ENCODE measurements at places on chromosomes 3 and 15.

DNA sequence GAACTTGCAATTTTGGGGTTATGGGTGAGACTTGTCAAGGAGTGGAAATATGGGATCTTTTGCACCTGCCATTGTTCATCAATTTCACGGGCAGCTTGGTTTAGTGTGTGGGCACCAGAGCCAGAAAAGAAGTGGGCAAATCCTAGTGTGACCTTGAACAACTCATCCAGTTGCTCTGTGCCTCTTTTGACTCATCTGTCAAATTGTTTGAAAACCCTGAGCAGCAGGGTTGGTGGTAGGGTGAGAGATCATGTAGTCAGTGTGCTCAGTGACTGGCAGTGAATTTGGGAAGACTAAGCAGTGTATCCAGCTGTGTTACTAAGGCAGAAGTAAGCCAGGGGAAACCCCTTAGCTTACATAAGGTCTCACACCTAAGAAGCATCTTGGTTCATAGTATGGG lies 293.0 kb upstream of the TRIM42 start:
- DNase-seq: no peak

DNA sequence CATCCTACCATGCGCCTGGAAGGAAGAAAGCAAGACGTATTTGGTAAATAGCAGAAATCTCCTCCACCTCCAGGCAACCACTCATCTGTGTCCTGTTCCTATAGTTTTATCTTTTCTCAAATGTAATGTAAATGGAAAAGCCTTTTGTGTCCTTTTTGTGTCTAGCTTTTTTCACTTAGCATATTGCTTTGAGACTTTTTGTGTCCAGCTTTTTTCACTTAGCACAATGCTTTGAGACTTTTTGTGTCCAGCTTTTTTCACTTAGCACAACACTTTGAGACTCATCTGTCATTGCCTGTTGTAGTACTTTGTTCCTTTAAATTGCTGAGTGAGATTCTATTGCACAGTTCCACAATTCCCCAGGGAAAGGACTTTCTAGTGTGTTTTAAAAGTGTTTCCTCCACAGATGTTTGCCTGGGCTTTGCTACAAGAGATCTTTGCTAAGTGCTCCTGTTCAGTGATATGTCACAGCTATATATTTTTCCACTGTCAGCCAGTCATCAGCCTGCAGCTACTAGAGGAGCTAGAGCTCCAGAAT lies 27.9 kb upstream of the MUC13 start:
- no peak for DNase-seq

DNA sequence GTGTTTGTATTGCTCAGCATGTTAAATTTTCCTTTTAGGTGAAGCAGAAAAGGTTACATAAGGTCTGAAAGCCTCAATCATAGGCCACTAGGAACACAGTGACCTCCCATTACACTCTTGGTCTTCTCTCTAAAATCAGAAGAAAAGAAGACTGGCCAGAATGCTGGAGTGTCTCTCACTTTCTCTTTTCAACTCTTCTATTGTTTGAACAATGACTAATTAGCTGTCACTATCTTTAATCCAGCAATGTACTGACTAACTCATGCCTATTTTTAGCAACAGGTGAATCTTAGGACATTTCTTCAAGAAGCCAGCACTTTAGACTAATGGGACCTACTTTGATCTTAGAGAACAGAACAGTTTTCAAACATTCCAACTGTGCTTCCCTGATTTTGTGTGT lies 142.8 kb downstream of the TGFBR2 start:
- DNase-seq: no peak

DNA sequence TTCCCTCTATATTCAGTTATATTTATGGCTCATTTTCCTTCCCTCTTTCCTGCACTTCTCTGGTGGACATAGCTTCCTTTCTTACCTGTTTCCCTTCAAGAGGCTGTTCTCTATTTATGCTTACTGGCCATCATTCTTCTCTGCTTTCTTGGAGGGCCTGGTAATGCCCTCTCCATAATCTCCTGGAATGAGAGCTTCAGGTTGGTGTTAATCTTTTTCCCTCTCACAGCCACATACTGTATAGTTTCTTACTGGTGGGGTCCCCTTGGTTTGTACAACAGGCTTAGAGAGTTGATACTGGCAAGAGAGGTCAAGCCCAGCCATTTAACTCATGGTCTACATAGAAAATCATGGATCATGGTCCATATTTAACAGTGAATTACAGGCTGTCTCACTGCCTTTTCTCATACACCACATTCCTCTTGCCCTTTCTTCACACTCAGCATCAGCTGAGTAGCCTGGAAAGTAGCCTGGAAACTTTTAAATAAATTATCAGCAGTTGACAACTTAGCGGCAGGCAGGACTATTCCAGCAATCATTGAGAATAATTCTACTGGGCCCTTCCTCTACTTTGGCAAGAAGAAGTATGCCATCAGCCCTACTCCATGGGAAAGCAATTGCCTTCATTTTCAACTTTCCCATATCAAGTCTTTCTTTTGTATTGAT lies 38.0 kb upstream of the DPH6 start:
- no peak for DNase-seq

GRCh38 chr3:61691466-61691865 lies 130.1 kb downstream of the PTPRG start:
- no peak for DNase-seq

DNA sequence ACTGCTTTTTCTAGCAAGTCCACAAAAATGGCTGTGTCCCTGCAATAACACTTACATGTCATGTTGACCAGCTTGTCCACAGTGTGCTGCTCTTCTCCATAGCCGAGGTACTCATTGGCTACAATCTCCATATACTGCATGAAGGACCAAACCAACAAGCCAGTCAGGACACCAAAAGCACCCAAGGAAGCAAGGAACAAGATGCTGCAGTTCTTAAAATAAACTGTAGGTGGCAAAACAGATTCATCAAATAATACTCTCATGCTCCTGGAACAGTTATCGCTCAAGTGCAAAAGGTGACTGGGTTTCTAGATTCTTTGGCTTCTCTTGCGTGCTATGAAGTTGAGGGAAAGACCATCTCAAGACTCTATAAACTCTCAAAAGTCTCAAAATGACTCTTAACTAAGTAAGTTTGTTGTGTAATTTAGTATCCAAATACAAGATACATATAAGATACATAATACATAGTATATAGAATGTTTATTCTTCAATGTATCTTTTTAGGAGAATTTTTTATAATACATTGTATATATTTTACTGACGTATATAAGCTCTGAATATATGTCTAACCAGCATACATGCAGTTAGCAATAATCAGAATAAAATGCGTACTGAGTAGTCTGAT lies 57.0 kb downstream of the NEK10 start:
- no peak for DNase-seq

DNA sequence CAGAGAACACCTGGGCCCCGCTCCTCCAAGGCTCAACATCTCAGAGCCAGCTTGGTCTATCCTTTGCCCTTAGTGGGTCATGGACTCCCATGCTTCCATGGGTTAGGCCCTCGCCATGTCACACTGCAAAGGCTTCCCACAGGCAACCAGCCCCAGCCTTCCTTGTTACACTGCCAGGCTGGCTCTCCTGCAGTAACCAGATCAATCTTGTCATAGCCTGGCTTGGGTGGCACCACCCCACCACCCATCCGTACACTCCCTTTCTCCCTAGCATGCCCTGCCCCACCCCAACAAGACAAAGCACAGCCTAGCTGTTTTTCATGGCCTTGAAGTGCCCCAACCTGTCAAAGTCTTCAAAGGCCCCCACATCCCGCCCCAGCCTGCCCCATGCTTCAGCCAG lies 30.5 kb downstream of the CA12 start:
- no peak for DNase-seq

- no peak for DNase-seq
These were observed 727.7 kb upstream of the NECTIN3 start for GRCh38 chr3:110343945-110344344.

DNA sequence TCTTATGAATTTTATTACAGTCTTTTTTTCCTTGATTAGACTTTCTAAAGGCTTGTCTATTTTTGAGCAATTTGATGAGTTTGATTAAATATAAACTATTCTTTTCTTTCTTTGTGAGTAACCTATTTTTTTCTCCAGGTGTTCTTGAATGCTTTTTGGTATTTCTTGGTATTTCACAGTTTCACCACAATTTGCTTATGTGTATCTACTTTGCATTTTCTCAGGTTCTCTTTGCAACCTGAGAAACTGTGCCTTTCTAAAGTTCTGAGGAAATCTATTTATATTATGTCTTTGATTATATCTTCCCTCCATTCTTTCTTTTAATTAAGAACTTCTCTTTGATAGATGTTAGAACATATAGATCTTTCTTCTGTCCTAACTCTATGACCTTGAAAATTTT lies 117.1 kb upstream of the MLF1 start:
- DNase-seq: no peak

GRCh38 chr3:192889679-192890078 lies 28.0 kb downstream of the MB21D2 start:
- no peak for DNase-seq

- no peak for DNase-seq
These were observed 548.2 kb downstream of the FOXP1 start for GRCh38 chr3:71035314-71035713.

DNA sequence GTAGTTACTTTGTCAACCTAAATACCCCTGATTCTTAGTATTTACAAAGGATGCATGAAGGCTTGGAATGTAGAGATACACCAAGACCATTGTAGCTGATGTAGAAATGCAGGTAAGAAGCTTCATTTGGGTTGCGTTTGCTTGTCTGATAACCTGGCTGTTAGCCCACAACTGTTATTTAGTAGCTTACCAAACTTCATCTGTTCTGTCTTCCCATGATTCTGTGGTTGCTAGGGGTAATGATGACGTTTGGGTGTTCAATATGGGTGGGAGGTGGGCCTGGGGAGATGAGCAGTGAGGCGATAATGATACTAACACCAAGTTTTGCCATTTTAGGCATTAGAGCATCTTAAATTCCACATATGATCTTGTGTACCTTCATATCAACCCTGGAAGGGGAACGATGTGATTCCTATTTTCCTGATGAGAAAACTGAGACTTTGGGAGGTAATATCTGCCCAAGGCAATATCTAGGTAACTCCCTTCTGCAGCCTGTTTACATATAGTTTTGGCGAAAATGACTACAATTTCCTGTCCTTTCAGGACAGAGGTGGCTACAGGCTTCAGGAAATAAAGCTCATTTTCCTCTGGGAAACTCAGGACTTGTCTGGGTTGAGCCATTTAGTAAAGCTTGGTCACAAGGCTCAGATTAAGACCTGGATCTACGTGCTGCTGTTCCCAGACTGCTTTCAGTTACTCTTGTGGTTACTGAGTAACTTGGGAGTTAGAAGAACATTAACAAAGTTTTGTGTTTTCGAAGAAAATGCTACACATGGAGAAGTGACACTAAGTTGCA lies 26.8 kb downstream of the FNDC3B start:
- no peak for DNase-seq

DNA sequence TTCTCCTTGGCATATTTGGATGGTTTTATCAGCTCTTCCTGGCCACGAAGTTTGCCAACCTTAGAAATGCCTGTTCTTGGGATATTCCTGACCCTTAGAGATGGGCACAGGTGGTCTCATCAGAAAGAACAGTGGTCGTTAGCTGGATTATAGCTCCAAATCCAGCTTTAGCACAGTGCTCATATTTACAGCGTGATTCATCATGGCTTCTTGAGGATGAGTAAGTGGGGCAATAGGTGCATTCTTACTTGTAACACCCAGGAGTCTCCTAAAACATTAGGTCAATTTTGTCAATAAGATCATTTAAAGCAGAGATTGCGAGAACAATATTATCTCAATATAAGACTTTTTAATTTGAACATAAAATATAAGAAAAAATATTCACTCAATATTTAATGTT lies 191.9 kb downstream of the GABRB3 start:
- no peak for DNase-seq

DNA sequence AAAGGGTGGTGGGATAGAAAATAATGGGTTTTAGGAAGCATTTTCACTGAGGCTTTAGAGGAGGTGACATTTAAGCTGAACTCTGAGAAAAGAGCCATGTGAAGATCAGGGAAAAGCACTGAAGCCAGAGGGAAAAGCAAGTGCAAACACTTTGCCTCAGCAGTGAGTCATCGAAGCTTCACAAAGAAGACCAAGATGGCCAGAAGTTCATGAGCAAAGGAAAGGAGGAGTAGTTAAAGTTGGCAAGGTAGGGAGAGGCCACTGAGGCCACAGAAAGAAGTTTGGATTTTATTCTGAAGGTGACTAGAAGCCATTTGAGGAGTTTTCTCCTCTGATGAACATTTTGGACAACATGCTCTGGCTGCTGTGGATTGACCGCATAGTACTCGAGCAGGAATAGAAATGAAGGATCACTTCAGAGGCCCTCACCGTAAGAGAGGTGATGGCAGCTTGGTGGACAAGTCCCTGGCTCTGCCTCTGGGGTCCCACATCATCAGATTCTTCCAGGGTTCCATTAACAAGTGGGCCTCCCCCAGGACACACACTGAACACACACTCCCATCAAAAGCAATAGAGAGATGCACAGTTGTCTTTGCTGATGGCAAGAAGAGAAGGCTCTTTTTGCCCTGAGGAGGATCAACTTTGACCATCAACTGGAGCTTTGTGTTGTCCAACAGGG lies 75.5 kb downstream of the TOP2B start:
- no peak for DNase-seq

GRCh38 chr15:99956820-99957641 lies 223.8 kb upstream of the LYSMD4 start:
- no peak for DNase-seq

DNA sequence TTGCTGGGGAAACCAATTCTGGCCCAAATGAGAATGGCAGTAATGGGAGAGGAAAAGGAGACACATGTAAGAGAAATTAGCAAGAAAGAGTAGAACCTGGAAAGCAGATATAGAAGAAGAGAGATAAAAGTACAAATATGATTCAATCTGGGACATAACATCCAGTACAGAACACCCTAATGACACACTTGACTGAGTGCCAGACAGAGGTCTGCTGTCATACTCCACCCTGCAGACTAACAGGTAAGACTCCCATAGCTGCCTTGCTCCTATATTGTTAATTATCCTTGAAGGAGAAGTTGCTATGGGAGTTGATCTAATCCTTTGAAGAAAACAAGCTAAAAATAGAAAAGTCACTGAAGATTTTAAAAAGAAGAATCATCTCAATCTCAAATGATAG lies 21.1 kb downstream of the CCPG1 start:
- DNase-seq: no peak

GRCh38 chr3:151818361-151818760 lies 4.4 kb downstream of the AADAC start:
- DNase-seq: no peak

GRCh38 chr3:57206423-57206822 lies 6.6 kb upstream of the HESX1 start:
- DNase-seq: no peak

DNA sequence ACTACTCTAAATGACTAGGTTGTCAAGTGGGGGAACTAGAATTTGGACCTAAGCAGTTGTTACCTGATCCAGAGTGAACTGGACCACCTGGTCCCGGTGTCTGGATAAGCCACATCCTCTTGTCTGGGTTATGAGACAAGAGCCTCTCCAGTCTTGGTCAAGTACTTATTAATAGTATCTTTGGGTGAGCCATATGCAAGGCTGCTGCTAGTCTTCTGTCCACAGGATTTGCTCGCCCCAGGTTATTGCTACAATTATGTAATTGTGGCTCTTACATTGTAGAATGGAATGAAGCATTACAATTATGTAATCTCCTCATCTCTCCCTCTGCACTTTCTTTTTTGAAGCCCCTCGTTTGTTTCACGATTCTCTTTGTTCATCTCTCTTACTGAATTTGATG lies 24.0 kb upstream of the AGBL1 start:
- no peak for DNase-seq

GRCh38 chr3:19220311-19220710 lies 72.0 kb downstream of the KCNH8 start:
- DNase-seq: no peak
